ENCODE measurements at places on chromosomes 7 and 10.

DNA sequence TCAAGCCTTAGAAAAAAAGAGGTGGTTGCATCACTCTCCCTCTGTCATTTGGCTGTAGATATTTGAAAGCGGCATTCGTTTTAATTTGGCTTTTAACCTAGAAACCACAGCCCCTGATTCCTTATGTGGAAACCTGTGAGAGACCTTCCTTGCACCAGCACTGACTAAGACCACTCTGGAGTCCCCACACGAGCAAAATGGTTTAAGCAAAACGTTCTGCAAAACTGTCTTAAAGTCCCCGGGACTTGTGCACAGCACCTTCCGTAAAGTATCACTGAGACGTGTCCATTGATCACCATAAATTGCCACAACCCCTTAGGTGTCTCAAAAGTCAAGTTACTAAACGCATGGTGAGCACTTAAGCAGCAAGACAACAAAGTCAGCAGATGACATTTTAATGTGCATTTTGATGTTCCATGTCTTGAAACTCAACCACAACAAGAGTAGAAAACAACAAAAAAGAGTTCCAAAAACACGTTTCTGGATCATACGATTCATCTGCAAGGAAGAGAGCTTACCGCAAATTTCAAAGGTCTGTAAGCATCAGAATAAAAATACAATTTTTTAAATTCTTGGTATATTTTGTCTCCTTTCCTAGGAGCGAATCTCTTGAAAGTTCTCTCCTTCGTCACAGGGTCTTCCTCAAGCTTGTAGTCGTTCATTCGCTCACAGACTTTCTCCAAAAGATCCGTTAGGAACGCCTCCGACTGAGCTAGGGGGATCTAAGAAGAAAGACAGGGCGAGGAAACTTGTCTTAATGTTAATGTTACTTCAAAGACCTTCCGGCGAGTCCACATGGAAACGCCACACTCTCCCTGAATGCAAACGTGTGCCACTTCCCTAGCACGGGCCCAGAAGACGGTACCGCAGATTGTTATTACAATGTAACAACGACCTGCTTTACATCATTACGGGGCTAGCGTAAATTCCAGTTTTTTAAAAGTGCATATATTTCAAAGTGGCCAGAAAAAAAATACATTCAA lies 37.7 kb downstream of the CNPY1 start:
- DNase-seq = no peak

- no peak for DNase-seq
These were observed 47.9 kb upstream of the FAM20C start for GRCh38 chr7:144454-144826.

- DNase-seq = no peak
These were observed 168.0 kb upstream of the AHR start for GRCh38 chr7:17130281-17131059.

DNA sequence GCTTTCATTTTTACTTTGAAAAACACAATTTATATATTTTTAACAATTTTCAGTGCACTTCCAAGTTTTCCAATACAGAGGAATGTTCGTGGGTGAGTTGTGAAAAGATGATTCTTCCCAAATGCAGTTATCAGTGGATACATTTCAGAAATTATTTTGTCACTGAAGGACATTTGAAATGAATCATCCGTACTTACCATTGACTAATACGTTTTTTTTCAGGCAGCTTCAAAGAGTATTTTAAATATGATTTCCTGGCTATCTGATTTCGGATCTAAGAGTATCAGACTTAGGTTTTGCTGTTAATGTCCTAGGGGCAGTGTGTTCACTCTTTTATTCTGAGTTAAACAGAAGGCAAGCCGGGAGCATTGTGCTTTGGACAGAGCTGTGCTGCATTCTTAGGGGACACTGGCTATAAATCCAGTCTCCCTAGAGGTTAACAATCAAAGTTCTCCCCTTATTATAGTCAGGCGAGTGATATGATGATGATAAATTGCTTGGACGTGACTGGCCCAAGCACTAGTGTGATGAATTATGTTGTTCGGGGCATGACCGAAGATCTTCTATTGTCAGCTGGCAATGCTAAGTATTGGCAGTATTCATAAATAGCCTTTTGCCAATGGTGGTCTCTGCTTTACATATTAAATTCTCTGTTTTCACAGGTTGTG lies 4.5 kb downstream of the PTER start:
- DNase-seq = no peak

DNA sequence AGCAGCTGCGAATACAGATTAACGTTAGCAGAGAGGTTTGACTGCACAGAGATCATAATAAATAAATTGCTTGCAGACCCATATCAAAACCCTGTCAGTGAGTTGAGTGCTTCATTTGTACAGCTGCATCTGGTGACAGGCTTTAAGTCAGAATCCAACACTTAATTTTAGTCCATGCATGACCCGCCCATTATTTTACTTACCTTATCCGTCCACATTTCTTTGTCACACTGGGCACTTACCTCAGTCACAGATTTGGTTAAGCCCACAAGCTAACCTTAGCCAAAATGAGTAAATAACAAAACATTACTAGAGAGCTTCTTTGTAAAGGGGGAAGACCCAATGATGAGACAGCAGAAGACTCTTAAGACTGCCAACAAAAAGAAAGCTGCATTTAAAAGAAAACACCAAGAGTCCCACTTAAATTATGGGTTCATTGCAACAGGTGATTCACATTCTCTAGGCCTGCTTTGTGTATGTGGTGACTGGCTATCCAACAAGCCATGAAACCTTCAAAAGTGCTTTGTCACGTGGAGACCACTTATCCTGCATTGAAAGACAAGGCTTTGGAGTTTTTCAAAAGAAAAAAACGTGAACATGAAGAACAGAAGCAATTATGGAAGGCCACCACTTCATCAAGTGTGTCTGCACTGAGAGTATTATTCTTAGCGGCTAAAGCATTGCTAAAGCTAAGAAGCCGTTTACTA lies 32.2 kb downstream of the PHTF2 start:
- DNase-seq = no peak

GRCh38 chr7:142813226-142813625 lies 41.6 kb upstream of the EPHB6 start:
- no peak for DNase-seq

- no peak for DNase-seq
These were observed 4.4 kb upstream of the FZD9 start for GRCh38 chr7:73429215-73429614.

- no peak for DNase-seq
These were observed 47.0 kb downstream of the GDI2 start for GRCh38 chr10:5766189-5766588.

- DNase-seq = no peak
These were observed 200.9 kb upstream of the AOAH start for GRCh38 chr7:36925207-36925606.

GRCh38 chr10:43181146-43181545 lies 42.9 kb downstream of the CSGALNACT2 start:
- DNase-seq = no peak

DNA sequence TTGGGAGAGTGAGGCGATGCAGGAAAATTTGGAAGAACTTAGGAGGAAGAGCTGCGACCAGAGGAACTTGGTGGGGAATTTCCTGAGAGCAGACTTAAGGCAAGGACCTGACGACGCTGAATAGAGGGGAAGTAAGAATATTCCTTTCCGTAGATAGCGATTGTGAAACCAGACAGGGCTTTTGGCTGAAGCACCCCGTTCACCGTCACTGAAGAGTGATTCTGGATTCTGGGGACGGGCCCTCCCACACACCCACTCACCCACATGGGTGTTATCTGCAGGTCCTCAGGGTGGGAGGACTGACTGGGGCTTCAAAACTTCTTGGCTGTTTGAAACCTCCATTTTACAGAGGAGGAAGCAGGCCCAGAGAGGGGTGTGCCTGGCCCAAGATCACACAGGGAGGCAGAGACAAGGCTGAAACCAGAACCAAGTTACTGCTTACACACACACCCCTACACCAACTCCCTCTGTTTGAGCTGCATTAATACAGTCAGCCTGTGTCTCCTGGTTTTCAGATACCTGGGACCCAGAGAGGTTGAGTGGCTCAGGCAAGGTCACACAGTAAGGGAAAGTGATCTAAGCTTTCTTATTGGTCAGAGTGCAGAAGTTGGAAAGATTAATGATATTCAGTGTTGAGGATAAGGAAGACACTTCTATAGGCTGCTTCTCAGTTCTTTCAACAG lies 37.2 kb upstream of the CDH23 start:
- no peak for DNase-seq

DNA sequence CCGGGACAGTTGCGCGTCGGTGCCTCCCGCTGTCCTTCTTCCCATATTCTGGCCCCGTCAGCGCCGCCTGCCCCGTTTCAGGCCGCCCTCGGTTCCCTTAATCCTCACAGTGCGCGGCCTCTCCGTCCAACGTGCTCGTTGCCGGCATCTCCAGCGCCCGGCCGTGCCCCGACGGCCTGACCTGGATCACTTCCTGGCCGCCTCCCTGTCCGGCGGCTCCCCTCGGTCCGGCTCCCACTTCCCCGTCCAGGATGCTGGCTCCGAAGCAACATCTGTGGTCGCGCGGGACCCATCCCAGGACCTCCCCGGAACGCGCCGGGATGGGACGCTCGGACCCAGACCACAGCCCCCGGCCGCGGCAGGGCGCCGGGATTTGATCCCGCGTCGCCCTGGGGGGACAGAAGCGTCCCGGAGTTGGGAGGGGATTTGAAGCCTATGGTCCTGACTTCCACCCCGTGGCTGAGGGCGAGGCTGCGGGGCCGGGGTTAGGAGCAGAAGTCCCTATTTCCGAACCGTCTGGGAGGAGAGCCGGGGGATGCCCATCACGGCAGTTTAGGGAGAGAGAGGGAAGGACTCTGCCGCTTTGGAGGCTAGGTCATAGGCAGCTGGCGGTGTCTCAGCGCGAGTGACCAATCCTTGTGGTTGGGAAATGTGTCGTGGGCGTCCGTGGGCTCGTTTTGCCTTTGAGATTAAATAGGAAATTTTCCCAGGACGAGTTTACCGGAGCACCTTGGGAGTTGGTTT lies 53.8 kb downstream of the KCTD7 start:
- no peak for DNase-seq

- no peak for DNase-seq
These were observed 97.7 kb upstream of the PDLIM1 start for GRCh38 chr10:95388539-95388938.

DNA sequence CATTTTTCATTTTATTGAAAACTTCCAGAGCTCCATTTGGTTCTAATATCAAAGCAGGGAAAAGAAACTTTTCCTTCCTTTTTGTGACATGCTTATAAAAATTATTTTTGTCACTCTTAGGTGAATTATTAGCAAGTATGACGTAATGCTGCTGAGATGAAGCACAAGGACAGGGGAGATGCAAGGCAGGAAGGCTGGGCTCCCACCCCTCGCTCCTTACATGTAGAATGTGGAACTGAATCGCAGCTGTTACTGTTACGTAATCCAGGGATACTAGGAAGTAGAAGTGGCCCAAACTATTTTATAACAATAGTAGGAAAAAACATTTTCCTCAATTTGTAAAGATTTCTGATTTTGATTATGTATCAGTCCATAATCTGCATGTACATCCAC lies 17.1 kb upstream of the GTPBP4 start:
- no peak for DNase-seq

GRCh38 chr7:32298408-32299132 lies 191.6 kb downstream of the LSM5 start:
- DNase-seq = no peak

- DNase-seq = no peak
These were observed 173.0 kb upstream of the RHEB start for GRCh38 chr7:151692721-151693120.

- DNase-seq = no peak
These were observed 601.3 kb upstream of the GHITM start for GRCh38 chr10:83538047-83538446.

DNA sequence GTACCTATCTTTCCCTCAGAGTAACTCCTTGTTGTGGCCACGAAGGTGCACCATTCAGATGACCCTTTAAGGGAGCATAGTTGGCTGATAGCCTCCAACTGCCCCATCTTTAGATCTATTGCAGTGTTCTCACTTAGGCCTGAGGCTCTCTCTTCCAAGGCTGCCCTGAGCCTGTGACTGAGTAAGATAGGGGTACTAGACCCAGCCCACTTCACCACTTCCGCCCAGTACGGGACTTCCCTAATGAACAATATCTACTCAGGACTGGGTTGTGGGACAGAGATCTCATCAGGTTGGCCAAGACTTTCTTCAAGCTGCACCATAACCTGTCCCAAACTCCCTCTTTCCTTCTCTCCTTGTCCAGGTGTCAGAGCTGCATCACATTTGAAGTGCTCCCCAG lies 5.7 kb upstream of the GNAI1 start:
- DNase-seq = no peak

DNA sequence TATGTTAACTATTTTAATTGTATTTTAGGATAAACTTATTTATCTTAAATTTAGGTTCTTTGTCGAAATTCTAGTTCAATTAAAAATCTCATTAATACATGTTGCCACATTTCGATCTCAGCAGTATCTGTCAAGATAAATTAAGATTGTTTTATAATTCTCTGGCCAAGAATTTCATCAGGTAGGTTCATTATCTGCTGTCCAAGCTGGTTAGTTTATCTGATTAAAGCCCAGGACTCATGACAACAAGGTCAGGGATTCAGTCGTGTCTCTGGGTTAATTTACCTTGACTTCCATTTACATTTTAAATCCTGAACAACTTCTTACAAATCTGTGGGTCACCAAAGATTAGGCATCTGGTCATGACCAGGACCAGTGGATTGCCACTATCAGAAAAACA lies 7.6 kb downstream of the STEAP4 start:
- DNase-seq = no peak

DNA sequence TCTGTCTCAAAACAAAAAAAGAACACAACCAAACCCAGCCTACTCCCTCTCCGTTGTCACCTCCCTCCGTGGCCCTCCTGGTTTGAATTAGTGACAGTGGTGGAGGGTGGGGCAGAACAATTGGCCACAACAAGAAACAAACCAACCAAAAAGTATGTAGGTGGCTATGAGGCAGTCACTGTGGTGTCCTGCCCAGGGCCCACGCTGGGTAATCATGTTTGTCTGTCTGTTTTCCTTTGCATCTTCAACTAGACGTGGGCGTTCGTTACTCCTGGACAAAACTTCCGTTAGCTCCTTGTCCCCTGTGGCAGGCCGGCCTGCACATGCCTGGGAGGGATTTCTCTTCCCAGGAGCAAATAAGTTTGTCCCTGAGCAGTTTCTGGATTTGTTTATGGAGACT lies 78.4 kb downstream of the XRCC2 start:
- no peak for DNase-seq

DNA sequence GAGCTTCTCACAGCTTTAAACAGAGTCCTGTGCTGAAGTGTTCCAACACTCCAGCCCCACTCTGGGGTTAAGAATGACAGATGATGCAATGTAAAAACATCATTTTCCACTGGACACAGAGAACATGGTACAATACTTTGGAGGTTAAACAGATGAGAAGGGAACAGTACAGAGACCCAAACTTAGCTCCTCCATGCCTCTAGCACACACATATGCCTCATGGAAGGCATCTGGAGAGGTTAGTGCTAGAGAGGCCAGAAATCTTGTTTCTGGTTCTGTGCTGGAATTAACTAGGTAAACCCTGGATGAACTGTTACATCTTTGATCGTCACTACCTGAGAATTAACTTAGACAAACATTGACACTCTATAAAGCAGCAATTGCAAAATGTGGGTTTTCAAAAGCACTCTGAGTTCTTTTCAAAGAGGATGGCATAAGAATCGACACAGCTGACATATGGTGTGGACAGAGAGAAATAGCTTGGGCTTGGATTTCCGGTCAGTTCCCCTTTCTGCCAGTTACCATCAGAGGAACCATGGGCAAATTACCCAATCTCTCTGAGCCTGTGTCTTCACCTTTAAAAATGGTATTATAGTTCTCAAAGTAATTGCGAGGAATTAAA lies 81.9 kb downstream of the KCNMA1 start:
- no peak for DNase-seq
